ENCODE measurements at places on chromosomes 5 and 9. TPM values are rescaled to one million over a fixed set of nuclear protein-coding genes. Genes with fewer than 3 reads are reported as not detected.

The SLC25A48 gene
- total RNA-seq, result 6.9 TPM

The RANBP17 gene
- 43.3 TPM for total RNA-seq

The PCDHA9 gene
- total RNA-seq, result 4.1 TPM

The ZNF883 gene
- total RNA-seq, result 14.1 TPM

The PCDHA1 gene
- 1.0 TPM for total RNA-seq

The PCDHGB5 gene
- 21.5 TPM for total RNA-seq

The PHF24 gene
- total RNA-seq, result 7.7 TPM

The HRH2 gene
- total RNA-seq, result 2.6 TPM

The MSX2 gene
- total RNA-seq, result 2.6 TPM

- no peak overlapping the region for H3K4me3 ChIP-seq
- peaks cover 8% of the 10 kb centered on the region for H3K4me1 ChIP-seq
- H3K27me3 ChIP-seq, result no peaks in the 10 kb centered on the region
- H3K36me3 ChIP-seq, result no peaks in the 10 kb centered on the region
Measured at GRCh38 chr5:142122121-142122520, 13.5 kb downstream of the NDFIP1 start.

- no peak overlapping the region for H3K4me3 ChIP-seq
- no peaks in the 10 kb centered on the region for H3K36me3 ChIP-seq
- peaks cover 3% of the 10 kb centered on the region for H3K4me1 ChIP-seq
- no peak for DNase-seq
- H3K27ac ChIP-seq, result no peak overlapping the region
Measured at GRCh38 chr5:145829708-145830361, 5.3 kb downstream of the PRELID2 start.

DNA sequence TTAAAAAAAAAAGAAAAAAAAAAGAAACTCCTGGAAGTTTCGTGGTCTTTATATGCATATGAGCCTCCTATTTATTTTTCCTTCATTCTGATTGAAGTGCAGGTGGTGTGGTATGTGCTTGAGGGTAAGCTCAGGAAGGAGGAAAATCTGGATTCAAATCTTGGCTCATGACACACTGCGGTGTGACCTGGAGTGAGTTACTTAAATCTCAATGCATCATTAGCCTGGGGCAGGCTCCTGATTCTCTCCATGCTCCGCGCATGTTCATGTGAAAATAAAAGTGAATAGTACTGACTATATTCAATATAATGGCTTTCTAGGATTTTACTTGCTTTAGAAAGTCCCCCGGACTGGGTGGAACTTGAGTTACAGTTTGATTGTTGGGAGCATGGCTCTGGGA is 35.6 kb downstream of the PTTG1 start:
- H3K27me3 ChIP-seq, result no peaks in the 10 kb centered on the region
- H3K36me3 ChIP-seq, result no peaks in the 10 kb centered on the region
- no peak for DNase-seq
- H3K4me1 ChIP-seq, result no peaks in the 10 kb centered on the region

- H3K4me3 ChIP-seq, result no peak overlapping the region
- H3K27ac ChIP-seq, result no peak overlapping the region
- H3K36me3 ChIP-seq, result peaks cover 6% of the 10 kb centered on the region
- H3K27me3 ChIP-seq, result no peaks in the 10 kb centered on the region
- no peak for DNase-seq
Measured at GRCh38 chr9:104843644-104844240, 79.8 kb downstream of the NIPSNAP3B start.

GRCh38 chr9:97440160-97440559 is 28.3 kb downstream of the TDRD7 start:
- no peak for DNase-seq
- no peak overlapping the region for H3K27ac ChIP-seq
- no peaks in the 10 kb centered on the region for H3K4me1 ChIP-seq
- no peak overlapping the region for H3K4me3 ChIP-seq
- no peaks in the 10 kb centered on the region for H3K36me3 ChIP-seq
- no peaks in the 10 kb centered on the region for H3K27me3 ChIP-seq

- no peaks in the 10 kb centered on the region for H3K27me3 ChIP-seq
- H3K27ac ChIP-seq, result no peak overlapping the region
- H3K4me1 ChIP-seq, result no peaks in the 10 kb centered on the region
Measured at GRCh38 chr9:14021871-14022525, 291.9 kb downstream of the NFIB start.

- no peak for DNase-seq
- H3K27me3 ChIP-seq, result no peaks in the 10 kb centered on the region
- H3K4me1 ChIP-seq, result peaks cover 42% of the 10 kb centered on the region
- H3K27ac ChIP-seq, result no peak overlapping the region
- no peak overlapping the region for H3K4me3 ChIP-seq
- H3K36me3 ChIP-seq, result peaks cover 32% of the 10 kb centered on the region
Measured at GRCh38 chr9:133895335-133895734, 96.8 kb downstream of the VAV2 start.

- H3K4me1 ChIP-seq, result no peaks in the 10 kb centered on the region
- no peak for DNase-seq
- no peaks in the 10 kb centered on the region for H3K27me3 ChIP-seq
- no peaks in the 10 kb centered on the region for H3K36me3 ChIP-seq
Measured at GRCh38 chr9:110180511-110181434, 27.2 kb downstream of the C9orf152 start.

DNA sequence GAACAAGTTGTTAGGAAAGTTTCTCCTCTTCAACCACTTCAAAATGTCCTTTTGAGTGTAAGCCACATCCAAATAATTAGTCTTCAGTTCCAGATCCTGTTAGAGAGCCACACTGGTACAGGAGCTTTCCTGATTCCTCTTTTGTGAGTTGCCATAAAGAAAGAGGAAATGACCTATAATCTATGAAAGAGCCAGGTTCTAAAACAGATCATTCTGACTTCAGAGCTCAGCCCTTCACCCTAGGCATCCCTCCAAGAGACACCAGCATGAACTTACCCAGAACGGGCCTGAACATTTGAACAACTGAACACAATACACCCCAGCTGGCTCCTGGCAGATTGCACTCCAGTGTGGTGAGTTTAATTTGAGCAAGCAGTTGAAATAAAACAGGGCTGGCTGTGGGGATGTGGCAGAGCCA is 25.7 kb downstream of the SLC1A1 start:
- no peaks in the 10 kb centered on the region for H3K36me3 ChIP-seq
- no peak overlapping the region for H3K4me3 ChIP-seq
- H3K4me1 ChIP-seq, result no peaks in the 10 kb centered on the region
- H3K27me3 ChIP-seq, result no peaks in the 10 kb centered on the region
- no peak overlapping the region for H3K27ac ChIP-seq

- no peaks in the 10 kb centered on the region for H3K4me1 ChIP-seq
- no peak for DNase-seq
- peaks cover 6% of the 10 kb centered on the region for H3K36me3 ChIP-seq
- no peak overlapping the region for H3K27ac ChIP-seq
Measured at GRCh38 chr9:112059145-112059965, 115.7 kb downstream of the SUSD1 start.

GRCh38 chr5:87313216-87313615 is 45.5 kb downstream of the RASA1 start:
- no peaks in the 10 kb centered on the region for H3K4me1 ChIP-seq
- DNase-seq, result no peak
- no peak overlapping the region for H3K4me3 ChIP-seq

DNA sequence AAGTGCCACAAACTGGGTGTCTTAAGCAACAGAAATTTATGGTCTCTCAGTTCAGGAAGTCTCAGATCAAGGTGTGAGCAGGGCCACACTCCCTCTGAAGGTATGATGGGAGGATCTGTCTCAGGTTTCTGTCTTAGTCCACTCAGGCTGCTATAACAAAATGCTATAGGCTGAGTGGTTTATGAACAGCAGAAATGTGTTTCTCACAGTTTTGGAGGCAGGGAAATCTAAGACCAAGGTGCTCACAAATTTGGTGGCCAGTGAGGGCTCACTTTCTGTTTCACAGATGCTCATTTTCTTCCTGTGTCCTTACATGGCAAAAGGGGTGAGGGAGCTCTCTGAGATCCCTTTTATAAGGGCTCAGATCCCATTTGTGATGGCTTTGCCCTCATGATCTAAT is 281.4 kb downstream of the CWC27 start:
- no peak overlapping the region for H3K27ac ChIP-seq
- peaks cover 3% of the 10 kb centered on the region for H3K4me1 ChIP-seq
- H3K27me3 ChIP-seq, result no peaks in the 10 kb centered on the region
- no peak overlapping the region for H3K4me3 ChIP-seq
- no peak for DNase-seq
- H3K36me3 ChIP-seq, result no peaks in the 10 kb centered on the region

GRCh38 chr9:34205102-34205501 is 26.3 kb downstream of the UBAP1 start:
- H3K4me3 ChIP-seq, result no peak overlapping the region
- H3K27ac ChIP-seq, result no peak overlapping the region
- no peaks in the 10 kb centered on the region for H3K4me1 ChIP-seq

DNA sequence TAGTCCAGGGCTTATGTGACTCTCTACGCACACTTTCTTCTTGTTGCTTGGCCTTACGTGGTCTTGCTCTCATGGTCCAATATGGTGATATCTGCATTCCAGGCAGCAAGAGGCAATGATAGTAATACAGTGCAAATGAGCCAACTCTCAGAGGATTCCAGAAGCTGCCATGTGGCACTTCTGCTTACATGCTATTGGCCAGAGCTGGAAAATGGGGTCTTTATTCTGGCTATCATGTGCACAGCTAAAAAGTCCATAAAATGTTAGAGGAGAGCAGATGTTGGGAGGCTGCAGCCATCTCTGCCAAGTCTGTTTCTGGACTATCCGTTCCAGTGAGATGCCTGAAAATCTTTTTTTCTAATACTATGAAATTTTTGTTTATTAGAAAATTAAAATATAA is 2.9 kb upstream of the SEPTIN8 start:
- H3K27me3 ChIP-seq, result no peaks in the 10 kb centered on the region
- H3K27ac ChIP-seq, result no peak overlapping the region
- H3K4me1 ChIP-seq, result peaks cover 24% of the 10 kb centered on the region
- no peaks in the 10 kb centered on the region for H3K36me3 ChIP-seq

DNA sequence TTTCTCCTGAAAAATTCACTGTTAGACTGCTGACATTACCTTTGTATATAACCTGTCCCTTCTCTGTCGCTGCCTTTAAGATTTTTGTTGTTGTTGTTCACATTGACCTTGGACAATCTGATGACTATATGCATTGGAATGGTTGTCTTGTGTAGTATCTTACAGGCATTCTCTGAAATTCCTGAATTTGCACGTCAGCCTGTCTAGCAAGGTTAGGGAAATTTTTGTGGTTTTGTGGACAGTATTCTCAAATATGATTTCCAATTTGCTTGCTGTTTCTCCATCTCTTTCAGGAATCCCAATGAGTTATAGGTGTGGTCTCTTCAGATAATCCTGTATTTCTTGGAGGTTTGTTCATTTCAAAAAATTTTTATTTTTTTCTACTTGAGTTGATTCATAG is 140.8 kb downstream of the PRR16 start:
- H3K4me3 ChIP-seq, result no peak overlapping the region
- DNase-seq, result no peak
- no peak overlapping the region for H3K27ac ChIP-seq

DNA sequence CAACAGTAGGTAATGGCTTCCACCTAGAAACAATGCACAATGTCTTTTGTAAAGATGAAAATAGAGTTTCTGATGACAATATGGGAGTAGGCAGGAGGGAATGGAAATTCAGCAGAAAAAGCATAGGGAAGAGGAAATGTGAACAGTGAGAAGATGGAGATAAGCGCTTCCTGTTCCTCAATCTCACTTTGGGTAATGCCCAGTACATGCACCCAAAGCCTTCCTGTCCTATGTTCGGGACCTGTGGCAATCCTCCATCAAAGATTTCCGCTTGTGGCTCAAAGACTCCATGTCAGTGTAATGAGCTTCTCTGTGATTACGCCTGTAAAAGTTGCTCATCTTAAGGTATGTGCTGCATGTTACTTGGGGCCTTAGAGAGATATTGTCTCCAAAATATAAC is 2.7 kb downstream of the UGT3A1 start:
- no peak for DNase-seq
- peaks cover 3% of the 10 kb centered on the region for H3K4me1 ChIP-seq
- no peak overlapping the region for H3K4me3 ChIP-seq
- peaks cover 9% of the 10 kb centered on the region for H3K27me3 ChIP-seq
- H3K36me3 ChIP-seq, result no peaks in the 10 kb centered on the region

GRCh38 chr9:99018653-99019052 is 74.9 kb downstream of the COL15A1 start:
- H3K4me3 ChIP-seq, result no peak overlapping the region
- no peaks in the 10 kb centered on the region for H3K27me3 ChIP-seq
- DNase-seq, result no peak
- no peak overlapping the region for H3K27ac ChIP-seq
- H3K4me1 ChIP-seq, result peaks cover under 1% of the 10 kb centered on the region

- H3K36me3 ChIP-seq, result no peaks in the 10 kb centered on the region
- H3K4me3 ChIP-seq, result no peak overlapping the region
- DNase-seq, result no peak
- no peak overlapping the region for H3K27ac ChIP-seq
- H3K4me1 ChIP-seq, result no peaks in the 10 kb centered on the region
- H3K27me3 ChIP-seq, result no peaks in the 10 kb centered on the region
Measured at GRCh38 chr5:29229461-29229860, 1964.0 kb upstream of the CDH6 start.

- H3K4me3 ChIP-seq, result no peak overlapping the region
- no peaks in the 10 kb centered on the region for H3K36me3 ChIP-seq
- no peaks in the 10 kb centered on the region for H3K4me1 ChIP-seq
- H3K27me3 ChIP-seq, result no peaks in the 10 kb centered on the region
- no peak overlapping the region for H3K27ac ChIP-seq
- no peak for DNase-seq
Measured at GRCh38 chr5:96885518-96886338, 9.4 kb downstream of the ERAP2 start.

- H3K27me3 ChIP-seq, result no peaks in the 10 kb centered on the region
- no peaks in the 10 kb centered on the region for H3K36me3 ChIP-seq
- peaks cover 27% of the 10 kb centered on the region for H3K4me1 ChIP-seq
- no peak for DNase-seq
- no peak overlapping the region for H3K4me3 ChIP-seq
- H3K27ac ChIP-seq, result no peak overlapping the region
Measured at GRCh38 chr5:83469075-83469474, 2.5 kb upstream of the VCAN start.

GRCh38 chr5:39159811-39160490 is 59.4 kb downstream of the FYB1 start:
- H3K4me1 ChIP-seq, result no peaks in the 10 kb centered on the region
- no peaks in the 10 kb centered on the region for H3K27me3 ChIP-seq
- H3K27ac ChIP-seq, result no peak overlapping the region
- H3K4me3 ChIP-seq, result no peak overlapping the region

DNA sequence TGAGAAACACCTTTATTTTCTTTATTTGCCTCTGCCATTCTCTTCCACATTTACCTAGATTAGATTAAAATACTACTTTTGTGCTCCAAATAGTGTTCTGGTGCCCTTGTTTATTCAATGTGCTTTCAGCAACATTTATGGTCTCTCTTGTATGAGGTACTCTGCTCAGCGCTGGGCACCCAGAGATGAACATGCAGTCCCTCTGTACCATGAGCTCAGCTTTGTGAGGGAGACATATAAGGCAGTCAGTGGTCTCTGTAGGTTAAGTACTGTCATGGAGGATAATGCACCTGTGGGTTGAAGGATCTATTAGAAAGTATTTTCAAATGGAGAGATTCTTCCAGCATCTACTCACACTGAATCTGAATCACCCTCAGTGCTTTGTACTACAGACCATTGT is 176.5 kb downstream of the TAF11L14 start:
- no peaks in the 10 kb centered on the region for H3K4me1 ChIP-seq
- no peaks in the 10 kb centered on the region for H3K36me3 ChIP-seq
- no peaks in the 10 kb centered on the region for H3K27me3 ChIP-seq
- DNase-seq, result no peak
- H3K27ac ChIP-seq, result no peak overlapping the region
- no peak overlapping the region for H3K4me3 ChIP-seq
